ENCODE measurements at places on chromosomes 4 and X.

GRCh38 chr4:182320092-182320491 lies 76.9 kb downstream of the TENM3 start:
- no peak for DNase-seq

DNA sequence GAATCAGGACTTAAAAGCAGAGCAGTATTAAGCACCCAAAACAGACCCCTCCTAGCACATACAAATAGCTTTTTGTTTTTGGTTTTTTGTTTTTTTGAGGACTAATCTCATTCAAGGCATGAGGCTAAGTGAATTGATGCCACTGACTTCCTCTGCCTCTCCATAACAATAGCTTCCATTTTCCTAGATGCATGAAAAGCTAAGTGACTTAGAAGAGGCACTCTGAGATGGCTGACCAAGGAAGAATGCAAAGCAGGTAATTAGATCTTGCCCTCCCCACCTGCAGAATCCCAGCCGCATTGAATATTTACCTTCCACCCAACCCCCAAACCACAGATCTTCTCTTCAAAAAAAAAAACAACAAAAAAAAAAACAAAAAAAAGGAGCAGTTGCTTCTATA lies 7.4 kb upstream of the KDR start:
- DNase-seq, result peak; percentile 14

- DNase-seq, result peak; percentile 39
Observed at GRCh38 chr4:170089274-170089667, 485 bp downstream of the AADAT start.

DNA sequence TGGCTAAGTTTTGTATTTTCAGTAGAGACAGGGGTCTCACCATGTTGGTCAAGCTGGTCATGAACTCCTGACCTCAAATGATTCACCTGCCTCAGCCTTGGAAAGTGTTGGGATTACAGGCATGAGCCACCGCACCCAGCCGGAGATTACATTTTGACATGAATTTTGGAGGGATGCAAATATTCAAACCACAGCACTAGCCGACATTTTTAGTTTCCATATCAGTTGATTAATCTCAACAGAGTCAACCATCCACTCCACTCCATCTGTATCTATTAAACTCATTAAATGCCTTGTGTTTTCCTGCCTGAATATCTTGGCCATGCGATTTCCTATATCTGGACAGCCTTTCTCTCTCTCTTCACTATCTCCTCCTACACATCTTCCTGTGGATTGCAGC lies 64.1 kb upstream of the PDGFRA start:
- DNase-seq, result no peak

- DNase-seq, result no peak
Observed at GRCh38 chrX:70231666-70232065, 2.8 kb upstream of the AWAT1 start.

DNA sequence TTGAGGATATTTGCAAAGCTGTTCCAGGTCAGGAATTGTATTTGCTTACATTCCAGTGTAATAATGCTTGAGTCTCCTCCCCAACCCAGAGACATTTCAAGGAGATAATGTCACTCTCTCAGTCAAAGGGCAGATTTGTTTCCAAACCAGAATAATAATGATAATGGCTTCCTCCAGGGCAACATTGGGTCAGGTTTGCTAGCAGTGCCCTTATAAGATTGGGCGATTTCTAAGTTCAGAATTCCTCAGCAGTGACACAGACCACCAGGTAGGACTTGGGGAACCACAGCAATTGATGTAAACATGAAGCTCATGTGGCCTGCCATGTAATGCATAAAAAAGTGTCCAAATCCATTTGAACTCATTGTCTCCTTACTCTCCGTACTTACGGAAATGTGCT lies 125.2 kb downstream of the BMP15 start:
- no peak for DNase-seq

GRCh38 chr4:72568959-72569718 lies at the start of gene ADAMTS3:
TSS of gene ADAMTS3 (minus strand) at chr4:72569221. CDS start at chr4:72568762, 459 bp downstream.
- peak; percentile 73 for DNase-seq

- DNase-seq, result no peak
Observed at GRCh38 chrX:21926527-21927278, 13.8 kb upstream of the SMS start.

- no peak for DNase-seq
Observed at GRCh38 chr4:7444314-7444713, 9.6 kb upstream of the PSAPL1 start.

DNA sequence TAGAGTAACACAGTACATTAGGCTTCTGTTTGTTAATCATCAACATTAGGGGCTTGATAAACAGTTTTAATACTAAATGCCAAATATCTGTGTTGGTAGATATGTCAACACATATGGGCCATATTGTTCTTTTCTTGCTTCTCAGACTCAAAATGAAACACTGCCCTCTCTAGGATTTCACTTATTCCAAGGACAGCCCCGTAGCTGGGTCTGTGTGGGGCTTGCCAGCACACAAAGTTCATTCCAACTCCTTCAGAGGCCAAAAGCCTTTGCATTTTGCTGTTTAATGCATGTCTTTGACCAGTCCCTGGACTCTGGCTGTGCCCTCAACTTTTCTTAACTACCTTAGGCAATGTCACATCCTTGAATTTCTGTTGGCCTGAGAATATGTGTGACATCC lies 102.0 kb upstream of the ZNF827 start:
- DNase-seq, result no peak

- no peak for DNase-seq
Observed at GRCh38 chr4:87033902-87034301, 99.1 kb downstream of the AFF1 start.

DNA sequence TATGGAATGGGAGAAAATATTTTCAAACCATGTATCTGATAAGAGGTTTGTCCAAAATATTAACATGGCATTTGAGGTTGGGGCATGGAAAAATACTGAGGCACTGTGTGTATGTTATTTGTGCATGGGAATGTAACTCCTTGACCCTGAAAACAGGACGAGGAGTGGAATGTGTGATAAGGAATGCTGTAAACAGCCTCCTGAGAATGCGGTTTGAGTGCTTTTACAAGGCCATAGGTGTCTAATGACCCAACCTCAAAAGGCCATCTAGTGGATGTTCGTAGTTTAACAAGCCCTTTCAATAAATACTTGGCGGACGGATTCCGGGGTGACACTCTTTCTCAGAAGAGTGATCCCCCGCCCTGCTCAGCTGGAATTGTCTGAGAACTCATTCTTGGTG lies 162.9 kb upstream of the USP9X start:
- DNase-seq, result peak; percentile 49

GRCh38 chr4:172982151-172982590 lies 186.4 kb upstream of the GALNT7 start:
- no peak for DNase-seq

DNA sequence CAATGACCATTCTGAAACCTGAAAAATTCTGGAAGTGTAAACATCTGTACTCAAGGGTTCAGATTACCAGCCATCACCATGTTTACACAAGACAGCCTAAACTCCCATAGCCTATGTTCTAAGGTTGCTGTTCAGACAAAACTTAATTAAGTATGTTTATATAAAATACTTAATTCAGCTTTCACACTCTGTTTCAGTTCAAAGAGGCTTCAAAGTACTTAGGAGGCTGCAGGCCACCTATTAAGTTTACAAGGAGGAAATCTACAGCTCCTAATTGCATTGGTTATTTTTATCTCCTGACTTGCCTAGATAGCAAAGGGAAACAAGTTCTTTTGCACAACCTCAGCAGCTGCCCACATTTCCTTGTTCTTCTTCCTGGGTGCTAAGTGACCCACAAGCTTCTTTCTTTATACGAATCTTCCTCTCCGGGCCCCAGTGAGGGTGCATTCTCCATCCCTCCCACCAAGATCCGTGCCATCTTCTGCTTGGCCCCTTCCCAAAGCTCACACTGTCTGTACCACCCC lies 2.0 kb downstream of the GAK start:
- DNase-seq, result no peak

GRCh38 chr4:80035336-80035735 lies 37.7 kb downstream of the ANTXR2 start:
- no peak for DNase-seq

DNA sequence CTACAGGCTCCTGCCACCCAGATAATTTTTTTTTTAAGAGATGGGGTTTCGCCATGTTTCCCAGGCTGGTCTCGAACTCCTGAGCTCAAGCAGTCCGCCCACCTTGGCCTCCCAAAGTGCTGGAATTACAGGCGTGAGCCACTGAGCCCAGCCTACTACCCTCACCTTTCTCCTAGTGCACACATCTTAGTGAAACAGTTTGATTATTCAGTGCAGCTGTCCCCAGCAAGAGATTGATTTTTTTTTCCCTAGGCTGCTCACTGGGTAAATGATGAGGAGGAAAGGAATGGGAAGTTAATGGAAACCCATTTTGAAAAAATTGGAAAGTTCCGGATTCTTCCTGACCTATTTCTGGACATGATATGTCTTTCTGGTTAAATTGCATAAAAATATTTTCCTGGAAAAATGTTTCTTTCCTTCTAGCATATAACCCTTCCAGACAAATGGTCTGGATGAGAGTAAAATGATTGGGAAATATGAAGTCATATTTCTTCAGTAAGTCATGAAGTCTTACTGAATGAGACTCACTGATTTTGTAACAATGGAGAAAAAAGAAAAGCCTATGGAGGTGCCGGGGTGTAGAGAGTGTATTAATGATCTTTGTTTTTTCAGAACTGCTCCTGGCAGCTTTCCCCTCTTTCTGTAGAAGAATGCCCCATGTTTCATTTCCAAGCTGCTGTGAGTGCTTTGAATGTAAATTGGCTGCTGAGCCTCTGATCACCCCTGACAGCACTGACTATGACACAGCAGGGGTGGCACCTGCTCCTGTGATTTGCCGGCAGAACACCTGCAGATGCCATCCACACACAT lies 19.5 kb upstream of the ZNF41 start:
- DNase-seq, result no peak

- DNase-seq, result no peak
Observed at GRCh38 chrX:134548257-134549201, 88.6 kb downstream of the HPRT1 start.

- no peak for DNase-seq
Observed at GRCh38 chrX:68698942-68699341, 51.5 kb downstream of the STARD8 start.

GRCh38 chr4:155541716-155542115 lies 124.9 kb upstream of the GUCY1A1 start:
- no peak for DNase-seq

DNA sequence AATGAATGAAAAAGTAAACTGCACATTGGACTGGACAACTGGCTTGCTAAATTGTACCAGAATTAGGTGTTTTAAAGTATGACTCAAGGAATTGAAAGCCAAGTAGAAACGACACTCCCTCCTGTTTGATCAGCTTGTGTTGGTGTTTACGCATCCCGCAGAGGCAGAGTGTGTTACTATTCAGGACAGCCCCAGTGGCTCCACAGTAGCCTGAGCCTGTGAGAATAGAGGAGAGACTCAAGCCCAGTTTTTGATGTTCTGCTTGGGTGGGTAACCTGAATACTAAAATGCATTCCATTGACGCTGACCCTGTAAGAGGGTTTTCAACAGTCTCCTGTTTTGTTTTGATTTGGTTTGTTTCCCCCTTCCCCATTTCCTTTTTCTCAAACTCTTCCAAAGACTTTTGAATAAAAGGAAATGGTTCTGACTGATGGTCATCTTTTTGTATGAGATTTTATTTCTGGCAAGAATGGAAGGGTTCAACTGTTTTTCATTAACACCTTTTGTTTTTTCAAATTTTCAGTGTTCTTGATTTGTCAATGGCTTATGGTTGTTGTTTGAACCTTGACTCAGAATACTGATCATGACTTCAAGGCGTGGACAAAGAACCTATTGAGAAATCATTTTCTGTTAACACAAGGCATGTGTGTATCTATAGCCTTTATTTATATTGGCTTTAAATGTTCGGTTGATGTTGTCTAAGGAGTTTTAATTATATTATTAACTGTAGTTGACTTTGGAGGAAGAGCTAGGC lies 10.2 kb downstream of the ADGRL3 start:
- DNase-seq, result no peak

GRCh38 chrX:115284877-115285276 lies 4.6 kb upstream of the LUZP4 start:
- no peak for DNase-seq

- no peak for DNase-seq
Observed at GRCh38 chrX:153628665-153629064, 18.3 kb upstream of the DUSP9 start.

- no peak for DNase-seq
Observed at GRCh38 chrX:36214924-36215323, 295.4 kb downstream of the CFAP47 start.

GRCh38 chr4:165383591-165384073 lies 4.8 kb downstream of the CPE start:
- DNase-seq, result no peak

DNA sequence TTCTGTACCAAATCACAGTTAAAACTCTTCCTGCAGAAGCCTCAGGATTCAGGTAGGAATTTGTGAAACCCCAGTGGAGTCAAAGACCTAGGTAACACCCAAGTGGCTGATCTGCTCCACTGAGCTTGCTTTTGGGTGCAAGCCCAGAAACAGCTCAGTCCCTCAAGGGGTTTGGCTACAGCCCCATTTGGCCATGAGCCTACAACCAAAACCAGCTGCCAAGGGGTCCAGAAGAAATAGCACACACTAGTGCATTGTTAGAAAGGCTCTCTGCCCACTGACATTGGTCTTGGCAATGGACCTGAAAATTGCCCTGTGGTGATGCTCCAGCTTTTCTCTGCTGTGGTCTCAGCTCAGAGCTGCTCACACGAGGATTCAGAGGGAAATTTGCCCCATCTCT lies 577.4 kb upstream of the INTU start:
- no peak for DNase-seq

- DNase-seq, result no peak
Observed at GRCh38 chr4:47882228-47882627, 32.2 kb downstream of the NFXL1 start.

DNA sequence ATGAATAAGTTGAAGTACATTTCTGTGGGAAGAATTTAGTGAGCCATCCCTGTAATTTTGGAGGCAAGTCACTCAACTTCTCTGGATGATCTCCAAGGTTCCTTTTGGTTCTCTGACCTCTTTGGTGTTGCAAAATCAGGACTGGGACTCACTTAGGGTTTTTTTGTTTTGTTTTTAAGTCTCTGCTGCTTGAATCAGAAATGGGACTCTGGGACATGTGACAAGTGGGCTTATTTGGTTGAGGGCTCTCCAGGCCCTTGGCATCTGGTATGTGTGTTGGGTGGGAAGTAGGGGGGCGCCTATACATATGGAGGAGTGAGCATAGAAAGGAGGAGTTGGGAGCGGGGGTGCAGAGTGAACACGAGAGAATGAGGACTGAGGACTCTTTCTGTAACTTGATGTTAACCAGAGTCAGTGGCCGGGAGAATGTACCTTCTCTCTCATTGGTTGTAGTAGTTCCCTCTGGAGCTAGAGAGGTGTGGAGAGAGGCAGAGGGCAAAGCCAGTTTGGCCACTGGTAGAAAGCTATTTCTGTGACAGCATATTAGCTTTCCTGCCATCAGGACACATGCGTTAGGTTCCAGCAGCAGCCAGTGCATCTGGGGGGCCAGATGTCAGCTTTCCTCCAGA lies 1.9 kb downstream of the ARHGAP10 start:
- no peak for DNase-seq

GRCh38 chr4:161148051-161148450 lies 1015.7 kb downstream of the FSTL5 start:
- DNase-seq, result no peak

- no peak for DNase-seq
Observed at GRCh38 chr4:2887343-2887742, 43.7 kb downstream of the ADD1 start.

Data from NCI-H526 treated with DMSO at 0.1 percent for 48 hours (cell line).